ENCODE measurements at places on chromosomes 1 and 21.

DNA sequence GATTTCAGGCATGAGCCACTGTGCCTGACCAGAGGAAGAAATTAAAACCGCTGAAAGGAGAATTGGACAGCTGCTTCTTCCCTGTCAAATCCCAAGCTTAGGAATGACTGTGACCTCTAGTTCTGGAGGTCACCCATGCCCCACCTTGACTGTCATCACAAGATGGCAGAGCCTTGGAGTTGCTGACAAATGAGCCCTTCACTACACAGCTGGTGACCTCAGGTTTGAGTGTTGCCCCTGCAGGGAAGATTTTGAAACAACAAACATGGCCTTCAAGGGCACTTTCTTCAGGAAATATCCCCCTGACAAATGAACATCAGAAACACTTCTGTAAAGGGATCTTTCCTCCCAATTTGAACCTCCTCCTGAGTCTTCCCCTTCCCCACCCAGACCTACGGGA lies 6.9 kb upstream of the SLC45A3 start:
- no peak for DNase-seq

DNA sequence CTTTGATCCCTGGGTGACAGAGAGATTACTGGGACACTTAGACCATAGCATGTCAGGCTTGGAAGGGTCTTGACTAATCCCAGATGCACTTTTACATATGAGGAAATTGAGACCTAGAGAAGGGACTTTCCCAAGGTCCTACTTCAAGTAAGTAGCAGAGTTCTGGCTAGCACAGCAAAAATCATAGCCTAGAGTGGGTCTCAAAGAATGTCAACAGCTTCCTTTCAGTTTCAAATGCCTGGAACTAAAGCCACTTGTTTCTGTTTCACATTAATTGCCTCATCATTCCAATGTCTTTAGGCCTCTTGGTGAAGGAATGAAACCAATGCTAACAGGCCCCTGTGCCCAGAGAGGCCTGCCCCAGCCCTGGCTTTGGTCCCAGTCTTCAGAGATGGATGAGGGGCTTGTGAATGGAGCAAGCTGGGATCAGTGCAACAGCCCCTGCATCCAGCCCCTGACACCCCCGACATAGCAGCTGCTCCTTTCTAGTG lies 26.6 kb downstream of the ATF3 start:
- no peak for DNase-seq

GRCh38 chr1:94795434-94795833 lies 24.7 kb upstream of the SLC44A3 start:
- peak; percentile 57 for DNase-seq

GRCh38 chr1:41484402-41485241 lies at the start of gene EDN2:
TSS of gene EDN2 (minus strand) at chr1:41484683. CDS start at chr1:41484601, 82 bp downstream.
- no peak for DNase-seq

DNA sequence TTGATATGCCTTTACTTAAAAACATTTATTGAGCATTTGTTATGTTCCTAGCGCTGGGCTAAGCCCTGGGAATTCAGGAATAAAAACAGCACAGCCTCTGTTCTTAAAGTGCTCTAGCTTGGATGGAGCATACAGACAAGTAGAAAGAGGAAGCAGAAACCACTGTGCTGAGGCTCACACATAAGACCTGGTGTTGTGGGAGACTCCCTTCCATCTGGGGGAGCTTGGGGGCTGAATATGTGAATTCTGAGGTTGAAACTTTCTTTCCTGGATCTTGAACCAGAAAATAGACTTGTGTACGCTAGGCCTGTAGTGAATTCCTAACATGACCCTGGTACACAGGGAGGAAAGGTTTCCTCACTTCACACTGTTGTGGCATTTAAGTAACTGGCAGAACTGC lies 209.9 kb downstream of the ZNF326 start:
- no peak for DNase-seq

- no peak for DNase-seq
Measured at GRCh38 chr1:70745199-70745598, 302.4 kb downstream of the PTGER3 start.

DNA sequence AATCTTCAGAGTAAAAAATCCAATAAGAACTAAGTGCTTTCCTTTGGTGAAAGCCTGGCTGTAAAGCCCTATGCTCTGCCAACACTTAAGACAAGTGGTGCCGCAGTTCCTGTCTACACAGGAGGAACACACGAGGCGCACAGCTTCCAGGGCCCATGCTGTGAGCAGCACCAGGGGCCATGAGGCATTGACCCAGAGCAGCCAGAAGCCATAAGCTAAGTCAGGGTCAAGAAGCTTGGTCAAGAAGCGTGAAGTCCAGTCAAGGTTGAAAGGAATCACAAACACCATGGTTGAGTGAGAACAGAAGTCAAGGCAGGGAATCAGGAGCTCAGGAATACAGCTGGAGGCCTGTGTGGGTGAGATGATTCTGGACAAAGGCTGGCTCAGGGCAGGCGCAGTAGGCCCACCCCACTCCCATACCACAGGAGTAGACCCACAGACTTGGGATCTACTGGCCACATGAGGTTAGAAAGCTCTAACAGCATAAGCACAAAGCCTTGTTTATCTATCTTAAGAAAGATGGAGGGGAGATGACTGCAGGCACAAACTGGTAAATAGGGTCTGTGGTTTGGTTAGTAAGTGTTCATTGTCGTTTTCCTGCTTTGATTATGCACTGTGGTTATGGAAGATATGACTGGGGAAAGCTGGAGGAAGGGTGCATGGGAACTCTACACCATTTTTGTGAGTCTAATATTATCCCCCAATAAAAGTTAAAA lies 42.9 kb upstream of the RCAN3 start:
- no peak for DNase-seq

- DNase-seq, result peak; percentile 99
Measured at GRCh38 chr21:45294509-45295291, 7.0 kb upstream of the POFUT2 start.

- DNase-seq, result no peak
Measured at GRCh38 chr1:178529364-178530036, 16.6 kb downstream of the TEX35 start.

DNA sequence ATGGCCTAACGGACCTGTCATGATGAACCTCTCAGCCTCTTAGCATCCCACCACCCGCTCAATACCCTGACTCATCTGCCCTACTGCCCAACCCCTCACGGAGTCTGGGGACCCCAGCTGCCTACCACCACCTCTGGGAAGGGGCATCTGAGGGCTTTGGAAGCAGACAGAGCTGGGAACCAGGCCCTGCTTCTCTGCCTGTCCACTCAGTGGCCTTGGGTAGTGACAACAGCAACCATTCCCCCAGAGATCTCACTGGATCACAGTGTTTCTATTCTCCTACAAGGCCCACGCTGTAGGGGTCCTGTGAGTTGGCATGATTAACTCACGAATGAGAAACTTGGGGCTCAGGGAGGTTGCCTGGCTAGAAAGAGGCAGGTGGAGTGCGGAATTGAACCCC lies 32.5 kb upstream of the DMBX1 start:
- DNase-seq, result no peak

- DNase-seq, result no peak
Measured at GRCh38 chr21:14817311-14817710, 247.5 kb downstream of the NRIP1 start.

- no peak for DNase-seq
Measured at GRCh38 chr1:8810987-8811386, 6.5 kb downstream of the RERE start.

DNA sequence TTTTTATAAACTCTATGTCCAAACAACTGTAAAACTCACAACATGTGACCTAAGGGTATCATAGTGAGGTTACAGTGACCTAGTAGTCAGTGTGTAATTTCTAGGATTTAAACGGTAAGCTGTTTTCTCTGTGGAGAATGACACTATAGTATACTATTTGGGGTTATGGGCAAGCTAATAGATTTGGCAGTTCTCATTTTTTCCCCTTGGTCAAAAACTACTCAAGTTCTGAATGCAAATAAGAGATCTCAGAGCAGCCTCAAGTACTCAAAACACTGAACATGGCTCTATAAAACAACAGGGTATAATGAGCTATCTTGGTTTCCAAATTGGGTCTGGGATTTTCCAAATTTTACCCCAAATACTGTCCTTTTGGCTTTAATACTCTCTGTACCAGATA lies 88.5 kb upstream of the HMCN1 start:
- DNase-seq, result no peak

GRCh38 chr1:209609791-209610630 lies 26.5 kb downstream of the CAMK1G start:
- no peak for DNase-seq

GRCh38 chr1:221877311-221877710 lies 135.4 kb upstream of the DUSP10 start:
- no peak for DNase-seq

DNA sequence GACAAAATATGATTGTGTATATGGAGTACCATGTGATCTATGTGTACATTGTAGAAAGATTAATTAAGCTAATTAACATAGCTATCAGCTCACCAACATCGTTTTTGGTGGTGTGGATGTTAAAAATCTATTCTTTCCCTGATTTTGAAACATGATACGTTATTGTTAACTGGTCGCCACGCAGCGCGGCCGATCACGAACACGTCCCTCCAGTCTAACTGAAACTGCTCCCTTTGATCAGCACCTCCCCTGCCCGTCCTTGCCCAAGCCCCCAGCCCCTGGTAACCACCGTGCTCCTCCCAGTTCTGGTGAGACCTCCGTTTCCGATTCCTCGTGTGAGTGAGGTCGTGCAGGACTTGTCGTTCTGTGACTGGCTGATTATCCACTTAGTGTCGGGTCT lies 67.0 kb downstream of the AGPAT3 start:
- no peak for DNase-seq

- peak; percentile 5 for DNase-seq
Measured at GRCh38 chr1:206979379-206980043, 9.3 kb upstream of the FCAMR start.

- DNase-seq, result no peak
Measured at GRCh38 chr1:89812992-89813391, 7.8 kb upstream of the LRRC8D start.

DNA sequence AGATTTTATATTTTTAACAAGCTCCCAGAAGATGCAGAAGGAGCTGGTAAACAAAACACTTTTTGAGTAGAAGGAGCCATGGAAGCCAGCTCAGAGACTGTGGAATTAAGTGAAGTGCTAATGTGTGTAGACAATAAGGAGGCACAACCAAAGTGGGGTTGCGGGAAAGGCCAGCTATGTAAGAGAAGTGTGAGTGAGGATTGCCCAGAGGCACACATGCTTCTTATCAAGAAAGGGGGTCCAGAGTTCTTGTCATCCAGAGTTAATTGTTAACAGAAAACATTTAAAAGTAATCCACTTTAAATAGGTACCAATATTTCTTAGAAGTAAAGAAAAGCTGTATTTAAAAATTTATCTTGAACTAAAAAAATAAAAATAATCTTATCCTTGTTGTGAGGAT lies 136.8 kb downstream of the OLFM3 start:
- no peak for DNase-seq

DNA sequence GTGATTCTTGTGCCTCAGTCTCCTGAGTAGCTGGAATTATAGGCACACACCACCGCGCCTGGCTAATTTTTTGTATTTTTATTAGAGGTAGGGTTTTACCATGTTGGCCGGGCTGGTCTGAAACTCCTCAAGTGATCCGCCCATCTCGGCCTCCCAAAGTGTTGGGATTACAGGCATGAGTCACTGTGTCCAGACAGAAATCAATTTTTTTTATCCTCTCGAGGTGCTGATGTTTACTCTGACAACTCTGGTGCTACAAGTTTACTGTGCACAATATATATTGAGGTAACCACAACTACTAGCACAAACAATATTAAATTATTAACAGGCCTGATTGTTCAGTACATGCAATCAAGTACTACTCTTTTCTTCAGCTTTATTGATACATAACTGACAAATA lies 39.7 kb downstream of the F13B start:
- peak; percentile 19 for DNase-seq

GRCh38 chr1:3389093-3389833 lies 65.2 kb upstream of the ARHGEF16 start:
- DNase-seq, result no peak

- no peak for DNase-seq
Measured at GRCh38 chr1:205013683-205014367, 29.2 kb upstream of the CNTN2 start.

GRCh38 chr1:53687901-53688300 lies 51.1 kb downstream of the GLIS1 start:
- DNase-seq, result peak; percentile 24

DNA sequence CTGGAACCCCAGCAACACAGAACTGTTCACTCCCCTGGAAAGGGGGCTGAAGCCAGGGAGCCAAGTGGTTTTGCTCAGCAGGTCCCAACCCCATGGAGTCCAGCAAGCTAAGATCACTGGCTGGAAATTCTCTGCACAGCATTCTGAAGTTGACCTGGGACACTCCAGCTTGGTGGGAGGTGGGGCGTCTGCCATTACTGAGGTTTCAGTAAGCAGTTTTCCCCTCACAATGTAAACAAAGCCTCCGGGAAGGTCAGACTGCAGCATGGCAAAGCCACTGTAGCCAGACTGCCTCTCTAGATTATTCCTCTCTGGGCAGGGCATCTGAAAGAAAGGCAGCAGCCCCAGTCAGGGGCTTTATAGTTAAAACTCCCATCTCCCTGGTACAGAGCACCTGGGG lies 59.7 kb downstream of the INKA2 start:
- DNase-seq, result no peak

- no peak for DNase-seq
Measured at GRCh38 chr1:7430691-7431090, 340.4 kb upstream of the VAMP3 start.

- DNase-seq, result no peak
Measured at GRCh38 chr21:14957836-14958235, 107.0 kb downstream of the NRIP1 start.

DNA sequence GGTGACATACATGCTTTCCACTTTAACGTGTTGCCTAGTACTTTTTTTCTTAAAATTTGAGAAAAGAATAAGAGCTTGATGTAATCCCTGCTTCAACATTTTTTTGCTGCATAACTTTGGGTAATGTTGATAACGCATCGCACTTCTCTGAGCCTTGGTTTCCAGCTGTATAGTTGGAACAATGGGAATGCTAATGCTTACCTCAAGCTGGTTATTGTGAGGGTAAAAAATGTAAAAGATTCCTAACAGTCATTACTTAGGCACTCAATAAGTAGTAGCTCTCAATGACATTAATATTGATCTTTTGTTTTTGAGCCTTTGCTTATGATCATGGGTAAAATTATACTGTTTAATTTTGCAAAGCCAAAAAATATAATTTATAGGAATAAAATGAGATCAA lies 683.3 kb upstream of the CXADR start:
- no peak for DNase-seq

DNA sequence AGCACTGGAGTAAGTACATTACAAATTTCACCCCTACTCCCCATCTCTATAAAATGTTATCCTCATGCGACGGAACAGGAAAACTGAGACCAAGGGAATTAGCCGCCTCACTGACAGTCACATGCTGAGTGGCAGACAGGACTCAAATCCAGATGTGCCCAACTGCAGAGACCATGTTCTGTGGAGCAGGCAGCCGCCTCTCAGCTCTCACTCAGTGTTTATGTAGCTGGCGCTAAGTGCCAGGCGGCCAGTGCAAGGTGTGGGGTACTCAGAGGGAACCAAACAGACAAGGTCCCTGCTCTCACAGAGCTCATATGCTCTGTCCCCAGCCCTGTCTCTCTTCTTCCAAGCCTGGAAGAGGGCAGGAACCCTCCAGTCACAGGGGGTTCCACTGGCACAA lies 5.1 kb downstream of the CAPZB start:
- no peak for DNase-seq

GRCh38 chr1:186404454-186405051 lies 28.9 kb downstream of the ODR4 start:
- DNase-seq, result peak; percentile 58
